ENCODE measurements at places on chromosomes 7 and 10.

GRCh38 chr10:131972474-131973071 is 9.2 kb downstream of the BNIP3 start:
- peak; percentile 40 for DNase-seq

GRCh38 chr10:30774261-30774660 is 144.7 kb upstream of the LYZL2 start:
- no peak for DNase-seq

GRCh38 chr10:110101464-110102144 is 93.8 kb downstream of the ADD3 start:
- no peak for DNase-seq

- no peak for DNase-seq
These were observed 53.0 kb upstream of the NFKB2 start for GRCh38 chr10:102342458-102342857.

DNA sequence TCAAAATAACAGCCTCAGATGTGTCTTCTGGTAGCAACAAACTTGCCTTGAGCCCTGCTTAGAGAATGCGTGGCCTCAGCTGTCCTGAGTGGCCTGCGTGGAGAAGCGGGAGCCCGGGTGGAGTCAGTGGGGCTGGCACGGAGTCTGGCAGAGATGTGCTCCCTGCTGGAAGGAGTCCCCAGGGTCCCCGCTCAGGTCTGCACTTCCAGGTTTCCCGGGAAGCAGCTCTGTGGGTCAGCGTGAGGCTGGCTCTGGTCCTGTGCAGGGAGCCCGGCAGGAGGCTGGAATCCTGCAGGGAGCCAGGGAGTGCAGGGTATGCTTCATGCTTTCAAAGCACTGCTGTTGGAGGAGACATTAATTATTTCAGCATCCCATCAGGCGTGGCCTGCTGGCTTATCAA is 10.1 kb downstream of the CPSF4 start:
- no peak for DNase-seq

- no peak for DNase-seq
These were observed 69.4 kb upstream of the PDLIM1 start for GRCh38 chr10:95360122-95360714.

DNA sequence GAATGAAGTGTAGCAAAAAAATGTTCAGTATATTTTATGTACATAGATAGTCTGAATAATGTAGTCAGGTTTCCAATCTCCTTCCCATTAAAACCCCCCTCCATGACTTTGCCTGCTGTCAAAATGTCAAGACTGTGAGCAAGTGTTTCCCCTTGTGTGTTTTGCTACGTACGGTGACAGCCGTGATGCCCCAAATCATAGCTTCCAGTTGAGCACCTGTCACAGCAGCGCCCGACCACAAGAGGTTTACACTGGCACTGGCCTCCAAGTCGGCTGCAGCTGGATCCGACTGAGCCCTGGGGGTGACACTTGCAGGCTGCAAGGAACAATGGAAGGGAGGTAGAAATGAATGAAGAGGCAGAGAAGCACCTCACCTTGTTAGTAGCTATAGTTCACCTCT is 62.3 kb downstream of the LAMB4 start:
- DNase-seq = no peak

DNA sequence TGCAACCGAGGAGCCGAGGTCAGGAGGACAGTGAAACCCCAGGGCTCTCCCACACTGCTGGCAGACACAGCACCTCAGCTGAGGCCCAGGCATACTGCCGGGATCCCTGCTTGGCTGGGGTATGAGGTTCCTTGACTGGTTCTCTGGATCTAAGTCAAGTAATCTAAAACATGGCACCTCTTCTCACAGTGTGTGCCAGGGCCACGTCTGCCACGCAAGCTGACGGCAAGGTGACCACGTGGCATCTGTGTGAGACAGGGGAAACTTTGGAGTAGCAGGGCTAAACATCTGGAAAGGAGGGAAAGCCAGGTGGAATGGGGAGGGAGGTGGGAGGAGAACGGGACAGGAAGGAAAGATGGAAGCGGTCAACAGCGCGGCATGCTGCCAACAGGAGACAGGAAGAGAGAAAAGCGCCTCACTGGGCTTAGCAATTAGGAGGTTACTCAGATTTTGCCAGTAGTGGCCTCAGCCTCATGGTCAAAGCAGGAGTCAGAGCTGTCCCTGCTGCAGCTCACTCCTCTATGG is 103.7 kb downstream of the CXCL12 start:
- no peak for DNase-seq
